Activated CD4-positive, alpha-beta T cell treated with anti-CD3 and anti-CD28 coated beads for 48 hours (primary cell): ENCODE measurements at places on chromosomes 16 and 17.

- DNase-seq, result peak; percentile 50
Measured at GRCh38 chr17:57408071-57408811, 151.9 kb downstream of the MSI2 start.

DNA sequence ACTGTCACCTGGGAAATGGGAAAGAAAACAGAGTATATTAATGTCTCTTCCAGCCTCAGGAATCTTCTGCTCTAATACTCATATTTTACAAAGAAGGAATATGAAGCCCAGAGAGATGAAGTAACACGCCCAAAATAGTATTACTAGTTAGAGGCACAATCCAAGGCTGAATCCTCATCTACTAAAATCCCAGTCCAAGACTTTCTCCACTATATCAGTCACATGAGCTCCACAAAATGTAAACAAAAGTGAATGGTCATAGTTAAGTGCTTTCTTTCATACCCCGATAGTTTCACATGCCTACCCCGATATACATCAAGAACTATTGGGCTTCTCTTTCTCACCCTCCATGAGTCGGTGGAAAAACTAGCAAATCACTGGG is 965 bp downstream of the INTS2 start:
- no peak for DNase-seq

- DNase-seq, result no peak
Measured at GRCh38 chr17:31320791-31321190, 631 bp downstream of the EVI2A start.

GRCh38 chr17:21816592-21817567 is 124.6 kb downstream of the KCNJ18 start:
- DNase-seq, result no peak

- no peak for DNase-seq
Measured at GRCh38 chr17:67891481-67892119, 66.3 kb downstream of the BPTF start.

DNA sequence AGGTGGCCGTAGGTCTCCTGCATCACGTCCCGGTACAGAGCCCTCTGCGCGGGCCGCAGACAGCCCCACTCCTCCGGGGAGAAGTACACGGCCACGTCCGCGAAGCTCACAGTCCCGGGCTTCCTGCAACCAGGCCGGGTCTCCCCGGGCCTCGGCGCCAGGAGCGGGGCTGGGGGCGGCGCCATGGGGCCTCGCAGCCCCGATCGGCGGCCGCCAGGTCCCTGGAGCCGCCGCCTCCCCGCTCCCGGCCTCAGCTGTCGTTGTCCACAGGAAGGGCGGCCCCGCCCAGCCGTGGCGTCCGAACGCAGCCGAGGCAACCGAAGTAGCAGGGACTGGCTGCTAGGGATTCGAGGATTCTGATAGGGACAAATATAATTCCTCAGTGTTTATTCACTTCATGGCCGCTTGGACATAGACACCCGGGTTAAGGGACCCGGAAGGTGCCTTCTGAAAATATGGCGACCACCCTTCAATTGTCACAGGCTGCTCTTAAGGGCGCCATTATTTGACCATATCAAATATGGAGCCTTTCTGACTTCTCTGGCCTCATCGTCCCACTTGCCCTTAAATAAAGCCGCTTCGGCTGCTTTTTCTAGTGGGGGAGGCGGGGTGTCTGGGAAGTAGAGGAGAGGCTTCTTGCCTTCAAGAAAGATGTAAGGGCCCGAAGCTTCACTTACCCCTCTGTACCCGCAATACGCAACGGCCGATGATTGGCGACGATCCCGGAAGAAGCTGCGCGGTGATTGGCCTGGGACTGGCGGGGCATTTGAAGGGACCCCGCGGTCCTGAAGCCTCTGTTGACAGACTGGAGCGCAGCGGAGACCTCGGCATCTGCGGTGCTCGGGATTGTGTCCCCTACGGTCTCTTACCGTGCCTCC is at the start of gene ZNF688:
Gene ZNF688 (minus strand): TSS at position 270 of the 878 bp plus-strand sequence. CDS start 85 bp downstream, at position 185.
- DNase-seq, result peak; percentile 94

GRCh38 chr17:56641894-56642293 is 48.4 kb downstream of the NOG start:
- no peak for DNase-seq

GRCh38 chr17:62910277-62910676 is 55.8 kb upstream of the TANC2 start:
- DNase-seq, result no peak

- DNase-seq, result no peak
Measured at GRCh38 chr17:44518032-44518431, 14.8 kb upstream of the GPATCH8 start.

DNA sequence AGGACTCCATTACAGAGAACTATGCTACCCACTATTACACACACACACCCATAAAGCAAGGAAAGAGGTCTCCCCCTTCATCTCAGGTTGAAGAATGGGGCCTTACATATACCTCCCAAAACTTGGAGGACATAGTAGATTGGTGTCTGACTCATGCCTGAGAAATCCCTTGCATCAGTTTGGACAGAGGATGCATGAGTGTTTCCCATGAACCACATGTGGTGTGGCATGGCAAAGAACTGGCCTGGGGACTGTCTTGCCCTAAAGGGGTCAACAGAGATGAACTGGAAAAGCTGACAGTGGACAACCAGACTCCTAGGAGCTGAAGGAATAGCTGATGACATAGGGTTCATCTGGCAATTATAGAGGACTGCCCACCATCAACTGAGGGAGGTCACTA is 54.0 kb downstream of the DYNLRB2 start:
- DNase-seq, result no peak

DNA sequence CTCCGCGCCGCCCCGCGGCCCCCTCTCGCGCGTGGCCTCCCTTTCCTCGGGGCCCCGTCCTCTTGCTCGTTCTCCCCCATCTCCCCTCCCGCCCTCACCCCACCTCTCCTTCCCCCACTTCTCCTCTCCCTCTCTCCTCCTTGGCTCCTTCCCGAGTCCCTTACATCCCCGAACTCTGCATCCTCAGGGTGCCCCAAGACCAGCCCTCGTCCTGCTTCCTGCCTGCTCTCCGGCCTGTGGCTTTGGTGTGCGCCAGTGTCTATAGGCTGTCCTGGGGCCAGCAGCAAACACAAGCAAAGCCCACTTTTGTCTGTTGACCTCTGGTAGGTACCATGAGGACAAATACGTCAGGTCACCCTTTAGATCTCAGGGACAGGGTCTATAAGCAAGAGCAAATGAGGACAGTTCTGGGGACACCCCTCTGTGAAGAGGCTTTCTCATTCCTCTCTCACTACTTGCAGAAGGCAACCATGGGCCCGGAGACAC is 284 bp upstream of the COPZ2 start:
- DNase-seq, result no peak

DNA sequence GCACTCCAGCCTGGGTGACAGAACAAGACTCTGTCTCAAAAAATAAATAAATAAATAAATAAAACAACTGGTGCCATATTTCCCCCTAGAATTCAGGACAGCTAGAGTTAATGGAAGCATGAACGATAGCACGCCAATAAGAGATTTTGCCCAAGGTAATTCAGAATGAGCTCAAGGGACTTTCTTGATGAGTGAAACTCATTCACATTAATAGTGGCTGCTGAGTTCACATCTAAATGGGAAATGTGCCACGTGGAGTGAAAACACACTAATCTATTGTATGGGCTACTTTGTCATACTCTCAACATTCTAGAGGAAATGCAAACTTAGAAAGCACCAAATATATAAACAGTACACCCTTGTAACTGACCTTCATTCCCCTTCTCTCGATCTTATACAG is 47.4 kb upstream of the PSMD7 start:
- DNase-seq, result no peak

- no peak for DNase-seq
Measured at GRCh38 chr17:73533781-73534180, 110.5 kb downstream of the SDK2 start.

DNA sequence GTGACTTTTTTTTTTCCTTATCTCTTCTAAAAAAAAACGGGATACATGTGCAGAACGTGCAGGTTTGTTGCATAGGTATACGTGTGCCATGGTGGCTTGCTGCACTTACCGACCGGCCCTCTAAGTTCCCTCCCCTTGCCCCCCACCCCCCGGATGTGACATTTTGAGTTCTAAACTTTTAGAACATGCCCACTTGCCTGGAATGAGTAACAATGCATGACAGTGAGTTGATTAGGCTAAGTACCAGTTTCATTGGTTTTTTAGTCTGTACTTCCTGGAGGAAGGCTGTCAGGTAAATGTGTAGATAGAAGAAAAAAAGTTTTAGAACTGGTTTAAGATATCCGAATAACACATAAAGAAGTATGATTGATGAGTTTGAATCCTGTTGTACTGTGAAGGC is 4.0 kb downstream of the BPTF start:
- DNase-seq, result peak; percentile 63

DNA sequence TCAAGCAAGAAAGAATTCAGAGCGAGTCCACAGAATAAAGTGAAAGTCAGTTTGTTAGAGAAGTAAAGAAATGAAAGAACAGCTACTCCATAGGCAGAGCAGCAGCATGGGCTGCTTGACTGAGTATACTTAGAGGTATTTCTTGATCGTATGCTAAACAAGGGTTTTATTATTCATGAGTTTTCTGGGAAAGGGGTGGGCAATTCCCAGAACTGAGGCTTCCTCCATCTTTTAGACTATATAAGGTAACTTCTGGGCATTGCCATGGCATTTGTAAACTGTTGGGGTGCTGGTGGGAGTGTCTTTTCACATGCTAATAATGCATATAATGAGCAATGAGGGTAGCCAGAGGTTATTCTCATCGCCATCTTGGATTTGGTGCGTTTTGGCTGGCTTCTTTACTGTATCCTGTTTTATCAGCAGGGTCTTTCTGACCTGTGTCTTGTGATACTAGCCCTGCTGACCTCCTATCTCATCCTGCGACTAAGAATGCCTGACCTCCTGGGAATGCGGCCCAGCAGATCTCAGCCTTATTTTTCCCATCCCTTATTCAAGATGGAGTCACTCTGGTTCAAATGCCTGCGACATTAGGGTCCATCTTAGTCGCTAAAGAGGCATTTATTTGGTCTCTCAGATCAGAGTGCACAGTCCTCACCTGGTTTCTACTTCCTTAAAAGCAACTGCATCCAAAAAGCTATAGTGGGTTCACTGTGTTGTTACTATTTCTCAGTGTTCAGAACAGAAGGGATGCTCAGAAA is 100.6 kb upstream of the CACNG5 start:
- DNase-seq, result no peak

DNA sequence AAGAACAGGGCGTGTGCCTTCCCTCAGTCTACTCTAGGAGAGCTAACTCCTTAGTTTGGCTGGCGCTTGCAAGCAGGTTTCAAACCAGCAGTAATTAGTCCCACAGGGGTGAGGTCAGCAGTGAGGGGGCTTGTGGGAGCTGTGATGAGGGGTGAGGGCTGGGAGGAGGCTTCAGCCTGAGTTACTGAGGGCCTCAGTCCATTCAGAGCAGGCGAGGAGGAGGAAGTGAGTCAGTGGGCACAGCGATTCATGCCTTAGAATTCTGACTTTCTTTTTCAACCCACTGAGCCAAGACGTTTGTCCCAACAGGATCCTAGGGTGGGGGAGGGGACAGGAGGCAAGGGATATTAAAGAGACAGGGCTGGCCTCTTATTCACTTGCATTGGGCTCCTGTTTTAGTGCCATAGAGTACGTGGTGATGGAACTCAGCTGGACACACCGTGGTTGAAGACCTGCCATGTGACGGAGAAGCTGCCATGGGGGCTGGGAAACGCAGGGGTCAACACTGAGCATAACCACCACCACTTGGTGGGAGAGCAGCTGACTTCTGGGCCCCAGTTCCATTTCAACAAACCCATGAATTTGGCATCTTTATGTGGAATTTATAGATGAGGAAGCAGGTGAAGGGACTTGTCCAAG is 8.3 kb upstream of the ITGA3 start:
- peak; percentile 59 for DNase-seq

- no peak for DNase-seq
Measured at GRCh38 chr17:77466140-77466539, 325.4 kb downstream of the SEC14L1 start.

DNA sequence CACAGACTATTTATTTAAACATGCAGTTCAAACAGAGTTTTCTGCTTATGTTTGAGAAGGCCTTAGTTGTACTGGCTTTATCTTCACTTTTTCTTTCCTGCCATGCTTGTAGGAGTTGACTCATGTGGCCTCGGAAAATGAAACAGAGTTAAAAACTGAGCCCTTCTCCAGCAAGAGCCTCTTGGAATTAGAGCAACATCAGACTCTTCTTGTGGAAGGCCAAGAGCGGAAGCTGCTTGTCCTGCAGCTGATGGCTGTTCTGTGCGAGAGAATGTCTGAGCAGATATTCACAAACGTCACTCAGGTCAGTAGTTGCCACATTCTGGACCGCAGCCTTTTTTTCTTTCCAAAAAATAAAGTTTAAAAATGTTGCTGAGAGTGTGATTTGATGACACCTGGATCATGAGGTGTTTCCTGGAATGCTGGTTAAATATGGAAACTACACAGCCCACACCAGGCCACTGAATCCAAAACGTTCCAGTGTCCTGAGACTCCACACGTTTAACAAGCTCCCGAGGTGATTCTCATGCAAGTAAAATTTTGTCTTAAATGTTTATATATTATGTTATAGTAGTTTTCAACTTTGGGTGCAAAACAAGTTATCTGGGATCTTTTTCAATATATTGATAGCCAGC is 65.9 kb downstream of the TANGO6 start:
- no peak for DNase-seq

GRCh38 chr17:68658999-68659780 is 58.0 kb upstream of the FAM20A start:
- no peak for DNase-seq

DNA sequence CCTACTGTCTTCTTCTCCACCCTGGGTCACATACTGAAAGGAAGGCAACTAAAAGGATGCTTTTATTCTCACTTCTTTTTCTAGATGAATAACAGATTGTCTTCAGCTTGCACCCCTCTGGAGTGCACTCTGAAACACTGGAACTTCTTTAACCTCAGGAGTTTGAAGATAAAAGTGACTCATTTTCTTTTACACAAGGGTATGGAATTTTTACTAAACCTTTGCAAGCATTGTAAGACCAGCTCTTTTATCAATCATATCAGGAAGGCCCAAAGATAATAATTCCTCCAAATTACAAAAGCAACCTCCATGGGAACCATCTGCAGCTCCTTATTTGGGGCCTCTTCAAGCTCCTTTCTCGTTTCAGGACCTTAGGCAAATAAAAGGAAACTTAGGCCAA is 193.5 kb upstream of the KIF2B start:
- DNase-seq, result no peak

DNA sequence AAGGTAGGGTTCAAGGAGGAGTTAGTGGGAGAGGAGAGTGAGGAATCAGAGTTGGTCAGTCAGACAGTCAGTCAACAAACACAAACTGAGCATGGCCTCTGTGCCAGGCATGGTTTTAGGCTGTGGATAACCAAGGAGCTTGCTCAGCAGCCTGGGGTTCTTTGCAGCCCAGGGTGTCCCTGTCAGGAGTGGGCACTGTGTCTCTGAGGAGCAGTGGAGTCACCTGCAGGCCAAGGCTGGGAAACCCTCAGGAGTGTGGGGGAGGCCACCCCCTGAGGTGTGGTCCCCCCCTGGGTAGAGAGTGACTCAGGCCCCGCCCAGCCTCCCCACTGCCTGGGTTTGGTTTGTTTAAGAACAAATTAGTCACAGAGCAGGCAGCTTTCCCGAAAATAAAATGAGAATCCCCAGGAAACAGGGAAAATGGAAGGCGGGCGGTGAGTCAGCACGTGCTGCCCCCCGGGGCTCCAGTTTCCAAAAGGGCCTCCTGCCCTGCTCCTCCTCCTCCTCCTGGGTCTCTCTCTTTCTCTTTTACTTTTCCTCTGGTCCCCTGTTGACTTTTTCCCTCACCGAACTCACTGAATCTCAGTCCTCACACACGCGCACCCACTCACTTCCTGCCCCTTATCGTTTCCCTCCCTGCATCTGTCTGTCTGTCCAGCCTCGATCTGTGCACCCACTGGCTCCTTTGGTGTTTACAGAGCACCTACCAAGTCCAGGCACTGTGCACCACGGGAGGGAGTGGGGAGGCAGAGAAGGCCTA is 44.3 kb downstream of the SOCS3 start:
- peak; percentile 74 for DNase-seq

- DNase-seq, result no peak
Measured at GRCh38 chr17:35048685-35049379, 14.7 kb downstream of the RFFL start.
